GM04504 (cell line): ENCODE measurements at places on chromosomes 12 and 14.

GRCh38 chr12:124923905-124924734 is 9.7 kb upstream of the UBC start:
- DNase-seq: peak; percentile 85

- DNase-seq: no peak
These were observed 7.1 kb upstream of the NANOG start for GRCh38 chr12:7782055-7782454.

DNA sequence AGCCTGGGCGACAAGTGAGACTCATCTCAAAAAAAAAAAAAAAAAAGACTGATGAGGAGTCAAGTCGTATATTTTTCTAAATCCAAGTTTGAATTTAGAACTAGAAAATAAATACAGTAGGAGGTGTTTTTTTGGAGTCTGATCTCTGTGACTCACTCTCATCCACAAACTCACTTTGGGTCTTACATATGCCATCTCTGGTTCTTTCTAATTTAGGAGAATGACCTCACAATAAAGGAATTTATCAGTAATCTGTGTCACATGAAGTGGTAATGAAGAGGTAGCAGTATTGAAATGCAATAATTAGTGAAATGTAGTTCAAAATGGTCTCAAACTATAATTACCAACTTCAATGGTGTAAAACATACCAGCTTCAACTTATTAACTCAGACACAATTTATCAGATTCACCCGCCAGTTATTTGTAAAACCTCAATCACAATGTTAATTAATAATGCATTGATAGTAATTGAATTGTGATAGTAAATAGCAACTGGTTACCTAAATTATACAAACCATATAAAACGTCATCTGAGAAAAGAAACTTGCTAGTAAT is 4.4 kb upstream of the CFL2 start:
- no peak for DNase-seq

GRCh38 chr14:64704743-64705380 is 638 bp downstream of the PLEKHG3 start:
- no peak for DNase-seq
